Hepatic stellate cell (primary cell): ENCODE measurements at places on chromosomes 3 and 15.
A peak's percentile ranks its signal among the peaks of the same experiment; 100 is the strongest.

GRCh38 chr3:186169379-186169778 is 60.5 kb upstream of the ETV5 start:
- DNase-seq: no peak

GRCh38 chr15:29677871-29678461 is 144.3 kb downstream of the TJP1 start:
- no peak for DNase-seq

- DNase-seq: no peak
These were observed 10.7 kb downstream of the MTHFS start for GRCh38 chr15:79886124-79886523.

- no peak for DNase-seq
These were observed 58.8 kb downstream of the GADL1 start for GRCh38 chr3:30835667-30836066.

DNA sequence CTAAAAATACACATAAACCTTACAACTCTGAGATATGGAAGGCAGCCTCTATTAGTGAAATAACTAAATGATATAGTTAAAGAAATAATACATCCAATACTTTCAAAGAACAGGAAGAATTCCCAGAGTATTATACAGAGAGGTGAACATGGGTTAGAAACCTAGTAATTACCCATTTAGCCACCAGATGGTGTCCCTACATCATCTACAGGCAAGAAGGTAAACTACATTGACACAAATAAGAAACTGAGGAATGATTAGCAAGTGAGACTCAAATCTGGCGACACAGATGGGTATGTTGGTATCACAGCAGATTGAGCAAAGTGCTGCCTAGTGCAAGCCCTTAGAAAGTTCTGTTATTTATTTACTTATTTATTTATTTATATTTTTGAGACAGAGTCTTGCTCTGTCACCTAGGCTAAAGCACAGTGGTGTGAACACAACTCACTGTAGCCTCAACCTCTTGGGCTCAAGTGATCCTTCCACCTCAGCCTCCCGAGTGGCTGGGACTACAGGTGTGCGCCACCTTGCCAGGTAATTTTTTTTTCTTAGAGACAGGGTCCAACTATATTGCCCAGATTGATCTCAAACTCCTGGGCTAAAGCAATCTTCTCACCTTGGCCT is 28.2 kb downstream of the NEK4 start:
- peak; percentile 50 for DNase-seq

DNA sequence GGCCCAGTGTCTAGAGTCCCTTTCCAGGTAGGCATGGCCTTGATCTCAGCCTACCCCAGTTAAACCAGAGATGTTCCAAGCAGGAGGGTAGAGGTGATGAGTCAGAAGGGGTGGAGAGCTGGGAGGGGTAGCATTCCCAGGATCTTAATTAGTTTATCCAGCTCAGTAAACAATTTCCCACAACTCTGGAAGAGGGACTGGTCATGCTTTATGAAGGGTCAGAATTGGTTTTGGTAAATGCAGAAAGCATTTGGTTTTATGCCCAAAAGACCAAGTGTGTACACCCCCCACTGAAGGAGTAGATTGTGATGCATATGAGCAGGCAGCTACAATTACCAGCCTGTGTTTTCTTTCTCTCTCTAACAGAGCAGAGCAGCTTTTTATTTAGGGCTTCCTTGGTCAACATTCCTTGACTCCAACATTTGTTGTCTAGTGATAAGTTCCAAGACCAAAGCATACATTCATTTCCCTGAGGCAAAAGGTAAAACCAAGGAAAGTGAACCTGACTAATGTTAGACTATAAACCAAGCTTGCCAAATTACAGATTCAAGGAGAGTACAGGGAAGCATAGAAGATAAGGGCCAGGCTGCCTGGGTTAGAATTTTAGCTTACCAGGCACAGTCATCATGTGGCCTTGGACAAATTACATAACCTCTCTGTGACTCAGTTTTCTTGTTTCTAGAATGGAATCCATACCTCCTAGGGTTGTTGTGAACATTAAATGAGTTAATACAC is 17.6 kb downstream of the EXOSC7 start:
- peak; percentile 59 for DNase-seq

- no peak for DNase-seq
These were observed 204.5 kb upstream of the CMC1 start for GRCh38 chr3:28036599-28037575.

DNA sequence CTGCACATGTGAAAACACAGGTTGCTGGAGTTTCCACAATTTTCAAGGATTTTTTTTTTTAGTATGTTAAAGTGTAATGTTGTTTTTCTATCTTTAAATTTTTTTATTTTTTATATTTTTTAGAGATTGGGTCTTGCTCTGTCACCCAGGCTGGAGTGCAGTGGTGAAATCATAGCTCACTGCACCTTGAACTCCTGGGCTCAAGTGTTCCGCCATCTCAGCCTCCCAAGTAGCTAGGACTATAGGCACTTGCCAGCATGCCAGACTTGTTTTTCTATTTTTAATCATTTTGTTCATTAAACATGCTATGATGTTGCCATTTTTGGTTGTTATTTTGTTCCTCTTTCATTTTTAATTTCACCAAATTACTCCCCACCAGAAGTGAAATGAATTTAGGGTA is 16.7 kb upstream of the THUMPD3 start:
- no peak for DNase-seq

GRCh38 chr15:45449916-45450867 is 71.8 kb upstream of the GATM start:
- no peak for DNase-seq
